ENCODE measurements at places on chromosomes 7 and 10.

DNA sequence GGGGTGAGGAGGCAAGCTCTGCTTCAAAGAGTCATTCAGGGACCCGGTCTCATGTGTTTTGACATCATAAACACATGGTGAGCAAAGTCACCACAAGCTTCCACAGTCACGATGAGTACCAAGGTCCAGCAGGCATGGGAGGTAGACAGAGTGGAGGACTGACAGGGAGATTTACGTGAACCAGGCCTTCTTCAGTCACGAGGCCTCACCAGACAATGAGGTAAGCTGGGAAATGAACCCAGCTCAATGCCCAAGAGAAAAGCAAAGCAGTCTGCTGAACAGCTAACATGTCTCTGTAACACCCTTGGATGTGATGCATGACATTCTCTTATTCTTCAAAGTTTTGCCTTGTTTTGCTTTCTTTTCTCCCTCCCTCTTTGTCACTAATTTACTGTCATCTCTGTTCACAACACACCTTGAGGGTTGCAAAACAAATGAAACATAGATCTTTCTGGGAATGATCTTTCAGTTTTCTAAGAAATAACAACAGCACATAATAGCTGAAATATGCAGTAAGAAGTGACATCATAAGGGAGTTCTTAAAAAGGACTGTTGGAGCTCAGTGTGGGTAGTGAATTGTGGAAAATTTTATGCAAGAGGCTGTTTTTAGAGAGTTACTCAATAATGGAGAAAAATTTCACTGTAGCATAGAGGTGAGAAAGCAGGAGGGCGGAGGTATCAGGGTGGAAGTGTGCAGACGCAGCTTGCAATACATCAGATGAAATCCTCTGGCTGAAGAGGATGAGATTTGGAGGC lies 9.0 kb downstream of the PPP1R17 start:
- H3K4me3 ChIP-seq: no peak overlapping the region
- H3K36me3 ChIP-seq: no peaks in the 10 kb centered on the region
- DNase-seq: no peak
- H3K27me3 ChIP-seq: no peaks in the 10 kb centered on the region

- DNase-seq: no peak
- H3K4me1 ChIP-seq: no peaks in the 10 kb centered on the region
These were observed 186.8 kb downstream of the NXPH1 start for GRCh38 chr7:8620169-8620568.

GRCh38 chr7:74372511-74373111 lies 81.1 kb upstream of the GTF2IRD1 start:
- peak overlapping the region; percentile 51 for H3K27ac ChIP-seq
- no peaks in the 10 kb centered on the region for H3K36me3 ChIP-seq
- H3K4me3 ChIP-seq: no peak overlapping the region
- peak; percentile 48 for DNase-seq
- no peaks in the 10 kb centered on the region for H3K4me1 ChIP-seq
- H3K27me3 ChIP-seq: no peaks in the 10 kb centered on the region

GRCh38 chr7:69929622-69930021 lies 331.3 kb downstream of the AUTS2 start:
- H3K27me3 ChIP-seq: no peaks in the 10 kb centered on the region
- no peak for DNase-seq
- no peaks in the 10 kb centered on the region for H3K36me3 ChIP-seq
- H3K4me3 ChIP-seq: no peak overlapping the region
- no peaks in the 10 kb centered on the region for H3K4me1 ChIP-seq
- H3K27ac ChIP-seq: no peak overlapping the region

DNA sequence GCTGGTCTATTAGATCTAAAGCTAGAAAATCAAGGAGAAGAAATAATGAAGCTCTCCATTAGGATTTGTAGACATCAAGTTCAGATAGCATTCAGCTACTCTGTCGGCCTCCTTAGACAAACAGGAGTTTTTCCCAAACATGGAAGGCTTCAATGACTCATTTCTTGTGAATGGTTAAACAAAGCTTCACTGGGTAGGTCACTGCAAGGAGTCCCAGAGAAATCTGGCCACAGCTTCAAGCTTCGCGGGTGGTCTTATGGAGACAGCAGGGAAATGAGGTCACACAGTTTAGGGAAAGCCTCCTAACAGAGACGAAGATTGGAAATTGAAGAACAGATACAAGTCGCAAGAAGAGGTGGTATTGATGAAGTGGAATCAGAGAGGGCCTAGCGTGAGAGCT lies 22.6 kb upstream of the LRRC72 start:
- H3K27me3 ChIP-seq: no peaks in the 10 kb centered on the region
- no peaks in the 10 kb centered on the region for H3K4me1 ChIP-seq
- DNase-seq: peak; percentile 60
- H3K4me3 ChIP-seq: no peak overlapping the region

GRCh38 chr10:59362959-59363381 lies 621 bp upstream of the FAM13C start:
- no peaks in the 10 kb centered on the region for H3K27me3 ChIP-seq
- no peaks in the 10 kb centered on the region for H3K36me3 ChIP-seq
- H3K27ac ChIP-seq: no peak overlapping the region
- no peaks in the 10 kb centered on the region for H3K4me1 ChIP-seq

GRCh38 chr7:157523766-157524421 lies 187.1 kb downstream of the DNAJB6 start:
- H3K4me3 ChIP-seq: no peak overlapping the region
- H3K4me1 ChIP-seq: no peaks in the 10 kb centered on the region
- DNase-seq: no peak
- no peaks in the 10 kb centered on the region for H3K36me3 ChIP-seq
- no peak overlapping the region for H3K27ac ChIP-seq
- no peaks in the 10 kb centered on the region for H3K27me3 ChIP-seq

DNA sequence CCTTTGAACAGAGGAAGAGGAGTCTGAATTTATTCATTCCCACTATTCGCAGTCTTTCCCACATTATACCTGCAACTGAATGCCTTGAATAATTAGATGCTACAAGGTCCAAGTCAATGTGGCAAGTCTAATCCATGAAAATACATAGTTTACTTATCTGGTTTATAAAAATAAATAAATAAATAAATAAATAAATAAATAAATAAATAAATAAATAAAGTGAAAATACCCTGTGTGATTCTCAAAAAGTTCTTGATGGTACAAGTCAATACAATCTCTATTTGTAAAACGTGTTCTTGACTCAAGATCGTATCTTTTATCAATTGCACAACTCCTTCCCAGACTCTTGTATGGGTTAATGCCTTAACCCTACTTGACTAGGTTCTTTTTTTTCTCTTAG lies 417.7 kb downstream of the ZWINT start:
- H3K4me1 ChIP-seq: no peaks in the 10 kb centered on the region
- no peak for DNase-seq
- H3K27ac ChIP-seq: no peak overlapping the region
- no peaks in the 10 kb centered on the region for H3K36me3 ChIP-seq
- H3K4me3 ChIP-seq: no peak overlapping the region
- H3K27me3 ChIP-seq: no peaks in the 10 kb centered on the region

DNA sequence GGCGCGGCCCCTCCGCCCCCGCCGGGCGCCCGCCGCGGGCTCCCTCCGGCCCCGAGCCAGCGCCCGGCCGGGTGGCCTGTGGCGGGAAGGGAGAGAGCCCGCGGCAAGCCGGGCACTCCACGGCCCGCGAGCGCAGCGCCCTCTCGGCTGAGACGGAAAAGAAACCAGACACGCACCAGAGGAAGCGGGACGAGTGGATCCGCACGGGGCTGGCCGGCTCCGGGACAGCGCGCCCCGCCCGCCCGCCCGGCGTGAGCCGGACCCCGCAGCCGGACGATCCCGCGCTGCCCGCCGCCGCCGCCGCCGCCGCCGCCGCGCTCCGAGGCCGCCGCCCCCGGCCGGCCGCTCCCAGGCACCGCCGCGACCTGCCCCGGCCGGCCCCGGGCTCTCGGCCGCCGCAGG lies 300 bp downstream of the ARHGAP21 start:
- H3K27ac ChIP-seq: peak overlapping the region; percentile 84
- peaks cover 2% of the 10 kb centered on the region for H3K4me1 ChIP-seq
- H3K4me3 ChIP-seq: peak overlapping the region; percentile 61
- no peaks in the 10 kb centered on the region for H3K36me3 ChIP-seq

DNA sequence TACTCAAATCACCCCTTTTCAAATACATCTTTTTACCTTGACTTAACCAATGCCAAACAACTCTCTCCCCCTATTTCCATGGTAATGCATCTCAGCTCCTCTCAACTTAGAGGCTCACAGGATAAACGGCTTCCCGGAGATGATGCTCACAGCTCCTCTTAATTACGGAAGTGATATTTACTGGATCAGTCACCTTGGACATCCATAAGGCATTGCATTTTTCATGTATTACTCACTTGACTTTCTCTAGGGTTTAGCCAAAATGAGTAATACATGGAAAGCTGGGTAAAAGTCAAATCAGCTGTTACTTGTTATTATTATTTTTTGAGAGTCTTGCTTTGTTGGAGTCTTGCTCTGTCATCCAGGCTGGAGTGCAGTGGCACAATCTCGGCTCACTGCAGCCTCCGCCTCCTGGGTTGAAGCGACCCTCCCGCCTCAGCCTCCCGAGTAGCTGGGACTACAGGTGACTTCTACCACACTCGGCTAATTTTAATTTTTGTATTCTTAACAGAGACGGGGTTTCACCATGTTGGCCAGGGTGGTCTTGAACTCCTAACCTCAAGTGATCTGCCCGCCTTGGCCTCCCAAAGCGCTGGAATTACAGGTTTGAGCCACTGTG lies 73.3 kb upstream of the RHEB start:
- H3K4me1 ChIP-seq: no peaks in the 10 kb centered on the region
- H3K4me3 ChIP-seq: no peak overlapping the region
- no peak overlapping the region for H3K27ac ChIP-seq
- DNase-seq: no peak
- no peaks in the 10 kb centered on the region for H3K36me3 ChIP-seq

All from mesendoderm (in vitro differentiated cells).